ENCODE measurements at places on chromosomes 16 and 17.

- DNase-seq = no peak
Observed at GRCh38 chr16:78778101-78779004, 678.9 kb downstream of the WWOX start.

DNA sequence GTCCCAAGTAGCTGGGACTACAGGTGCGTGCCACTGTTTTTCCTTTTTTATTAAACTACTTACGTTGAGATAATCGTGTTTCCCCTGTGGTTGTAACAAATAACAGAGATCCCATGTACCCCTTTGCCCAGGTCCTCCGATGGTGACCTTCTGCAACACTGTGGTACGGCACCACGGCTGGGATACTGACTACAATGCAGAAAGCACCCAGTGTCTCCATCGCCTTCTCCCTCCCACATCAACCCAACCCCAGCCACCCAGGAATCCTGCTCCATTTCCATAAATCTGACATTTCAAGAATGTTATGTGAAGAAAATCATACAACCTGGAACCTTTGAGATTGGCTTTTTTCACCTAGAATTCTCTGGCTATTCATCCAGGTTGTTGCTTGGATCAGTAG, 22.1 kb downstream of the MPRIP start:
- no peak for DNase-seq

GRCh38 chr17:39196241-39196807, 1.1 kb downstream of the CACNB1 start:
- no peak for DNase-seq

GRCh38 chr17:72465191-72466024, 344.6 kb downstream of the SOX9 start:
- DNase-seq = no peak

- DNase-seq = no peak
Observed at GRCh38 chr17:69427486-69428197, 13.1 kb downstream of the MAP2K6 start.

GRCh38 chr17:46991617-46992016, 12.6 kb upstream of the RPRML start:
- no peak for DNase-seq

DNA sequence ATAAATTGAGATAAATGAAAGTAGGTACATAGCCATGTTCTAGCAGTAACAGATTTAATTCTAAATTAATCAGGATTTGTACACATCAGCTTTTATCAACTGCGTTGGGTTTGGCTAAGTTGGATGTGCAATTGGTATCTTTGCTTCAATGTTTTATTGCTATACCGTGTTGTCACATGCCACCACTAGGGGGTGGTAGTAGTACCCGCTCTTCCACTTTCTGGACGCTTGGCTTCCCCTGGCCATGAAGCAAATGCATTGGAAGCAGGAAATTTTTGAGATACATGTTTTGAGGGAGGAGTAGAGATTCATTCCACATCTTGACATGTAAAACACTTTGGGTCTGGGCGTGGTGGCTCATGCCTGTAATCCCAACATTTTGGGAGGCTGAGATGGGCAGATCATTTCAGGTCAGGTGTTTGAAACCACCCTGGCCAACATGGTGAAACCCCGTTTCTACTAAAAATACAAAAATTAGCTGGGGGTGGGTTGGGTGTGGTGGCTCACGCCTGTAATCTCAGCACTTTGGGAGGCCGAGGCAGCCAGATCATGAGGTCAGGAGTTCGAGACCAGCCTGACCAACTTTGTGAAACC, 58.6 kb downstream of the EMP2 start:
- no peak for DNase-seq

DNA sequence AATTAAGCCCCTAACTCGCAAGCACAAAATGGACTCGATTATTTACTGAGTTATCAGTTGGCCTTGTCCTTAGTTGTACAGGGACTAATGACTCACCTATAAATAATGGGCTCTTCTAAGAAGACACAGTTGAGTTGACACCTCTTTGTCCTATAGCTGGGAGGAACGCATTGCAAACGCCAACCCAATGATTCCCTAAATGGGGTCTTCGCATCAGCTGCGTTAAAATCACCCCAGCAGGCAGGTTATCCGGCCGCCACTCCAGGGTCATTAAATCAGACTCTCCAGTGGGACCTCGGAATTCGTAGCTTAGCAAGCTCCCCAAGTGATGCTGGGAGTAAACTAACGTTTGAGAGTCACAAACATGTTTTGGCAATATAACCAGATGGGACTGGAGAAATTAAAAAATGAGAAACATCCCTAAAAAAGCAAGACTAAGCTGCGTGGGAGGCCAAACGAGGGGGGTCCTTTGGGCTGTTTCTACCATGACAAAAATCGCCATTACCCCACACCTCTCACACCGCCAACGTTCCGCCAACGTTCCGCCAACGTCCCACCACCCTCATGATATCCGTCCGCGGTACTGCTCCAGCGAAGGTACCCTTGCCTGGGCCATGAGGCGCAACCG, 932 bp upstream of the NFE2L1 start:
- no peak for DNase-seq

- DNase-seq = no peak
Observed at GRCh38 chr17:61593426-61593825, 2.4 kb upstream of the NACA2 start.

- no peak for DNase-seq
Observed at GRCh38 chr16:65394281-65394680, 272.4 kb upstream of the CDH11 start.

DNA sequence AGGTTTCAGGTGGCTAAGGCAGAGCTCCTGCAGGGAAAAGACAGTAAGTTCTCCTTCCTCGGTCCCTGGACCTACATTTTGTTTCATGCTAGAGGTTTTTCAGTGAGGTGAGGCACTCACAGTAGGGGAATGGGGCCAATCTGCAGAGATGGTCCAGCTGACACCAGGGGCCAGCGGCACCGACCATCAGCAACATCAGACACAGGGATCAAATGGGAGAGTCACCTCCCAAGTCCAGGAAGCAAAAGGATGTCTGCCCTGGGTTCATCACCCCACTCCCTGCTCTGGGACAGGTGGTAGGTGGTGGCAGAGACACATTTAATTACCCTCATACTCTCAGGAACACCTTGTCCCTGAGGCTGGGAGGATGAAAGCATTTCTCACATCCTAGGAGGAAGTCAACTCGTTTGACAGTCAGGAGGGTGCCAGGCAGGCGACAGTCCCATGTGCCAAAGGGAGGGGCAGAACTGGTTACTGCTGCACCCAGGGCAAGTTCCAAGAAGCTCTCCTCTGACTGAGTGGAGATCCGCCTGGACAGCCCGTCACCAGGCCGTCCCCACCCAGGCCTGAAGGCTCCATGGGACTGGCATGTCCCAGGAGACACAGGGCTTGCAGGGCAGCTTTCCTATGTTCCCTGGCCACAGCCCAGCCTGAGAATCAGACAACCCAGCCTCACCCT, 19.2 kb downstream of the ATP6V0D1 start:
- no peak for DNase-seq
